GM19239 (cell line): ENCODE measurements at places on chromosomes 7 and 10.

DNA sequence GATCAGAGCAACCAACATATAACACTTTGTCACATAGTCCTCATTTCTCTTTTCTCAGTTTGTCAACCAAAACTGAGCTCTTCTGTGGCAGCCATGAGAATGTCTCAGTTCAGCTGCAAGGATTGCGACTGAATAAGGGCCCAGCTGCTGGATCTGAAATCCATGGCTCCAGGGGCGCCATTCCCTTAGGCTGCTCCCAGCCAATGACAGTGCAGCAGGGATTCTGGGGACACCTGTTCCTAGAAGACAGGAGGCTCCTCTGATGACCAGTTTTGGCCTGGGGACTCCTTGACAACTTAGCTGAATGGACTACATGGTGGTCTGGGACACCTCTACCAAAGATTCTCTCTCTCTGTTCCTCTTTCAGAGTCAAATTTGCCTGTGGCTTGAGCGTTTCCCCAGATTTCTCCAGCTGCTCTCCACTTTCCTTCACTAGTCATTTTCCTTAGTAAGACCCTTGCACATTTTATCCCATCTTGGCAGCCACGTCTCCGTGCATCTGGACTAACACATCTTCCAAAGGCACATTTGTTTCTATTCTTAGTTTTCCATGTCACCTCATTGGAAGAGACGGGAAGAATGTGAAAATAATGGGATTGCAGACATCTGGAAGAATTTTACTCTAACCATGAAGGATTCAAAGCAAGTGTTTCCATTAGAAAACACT is 28.1 kb upstream of the KIF5B start:
- DNase-seq, result no peak

GRCh38 chr7:157713591-157713990 is 376.8 kb downstream of the DNAJB6 start:
- no peak for DNase-seq

DNA sequence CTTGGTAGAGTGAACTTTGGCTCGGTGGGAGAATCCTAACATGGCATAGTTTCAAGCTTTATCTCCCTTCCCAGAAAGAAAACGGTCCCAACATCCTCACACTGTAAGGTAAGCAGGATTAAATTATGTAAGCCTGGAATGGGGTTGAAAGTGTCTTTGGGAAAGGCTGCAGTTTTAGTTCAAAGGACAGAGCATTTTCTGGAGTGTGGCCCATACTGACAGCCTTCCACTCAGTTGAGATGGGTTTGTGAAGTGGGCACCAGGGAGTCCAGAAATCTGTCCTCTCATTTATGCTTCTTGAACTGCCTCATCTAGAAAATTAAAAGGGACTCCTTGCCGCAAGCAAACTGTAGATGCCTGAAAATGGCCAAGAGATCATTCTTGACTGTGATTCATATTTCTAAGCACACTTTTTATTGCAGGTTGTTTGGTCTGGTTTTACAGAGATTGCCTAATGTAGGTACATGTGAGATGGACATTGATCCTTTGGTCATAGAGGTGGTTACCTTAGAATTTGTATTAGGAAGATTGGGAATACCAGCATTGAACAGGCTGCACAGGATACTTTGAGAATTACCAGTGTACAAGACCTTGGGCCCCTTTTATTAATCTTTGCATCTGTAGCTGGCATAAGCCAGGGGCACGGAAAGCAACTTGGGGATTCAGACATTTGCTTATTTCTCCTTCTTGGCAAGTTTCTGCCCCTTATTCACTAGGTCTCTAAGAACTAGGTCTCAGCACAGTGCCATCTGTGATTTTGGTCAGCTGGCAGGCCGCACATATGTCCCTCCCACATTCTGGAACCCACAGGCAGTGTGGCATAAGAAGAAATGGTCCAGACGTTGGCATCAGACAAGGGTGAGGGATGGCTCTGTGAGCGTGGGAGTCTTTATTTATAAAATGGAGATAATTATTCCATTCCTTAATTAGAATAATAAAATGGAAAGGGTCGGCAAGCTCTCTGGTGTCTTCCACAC is 125.9 kb downstream of the GLCCI1 start:
- no peak for DNase-seq

- no peak for DNase-seq
These were observed 37.0 kb downstream of the CNPY1 start for GRCh38 chr7:155509359-155509724.

DNA sequence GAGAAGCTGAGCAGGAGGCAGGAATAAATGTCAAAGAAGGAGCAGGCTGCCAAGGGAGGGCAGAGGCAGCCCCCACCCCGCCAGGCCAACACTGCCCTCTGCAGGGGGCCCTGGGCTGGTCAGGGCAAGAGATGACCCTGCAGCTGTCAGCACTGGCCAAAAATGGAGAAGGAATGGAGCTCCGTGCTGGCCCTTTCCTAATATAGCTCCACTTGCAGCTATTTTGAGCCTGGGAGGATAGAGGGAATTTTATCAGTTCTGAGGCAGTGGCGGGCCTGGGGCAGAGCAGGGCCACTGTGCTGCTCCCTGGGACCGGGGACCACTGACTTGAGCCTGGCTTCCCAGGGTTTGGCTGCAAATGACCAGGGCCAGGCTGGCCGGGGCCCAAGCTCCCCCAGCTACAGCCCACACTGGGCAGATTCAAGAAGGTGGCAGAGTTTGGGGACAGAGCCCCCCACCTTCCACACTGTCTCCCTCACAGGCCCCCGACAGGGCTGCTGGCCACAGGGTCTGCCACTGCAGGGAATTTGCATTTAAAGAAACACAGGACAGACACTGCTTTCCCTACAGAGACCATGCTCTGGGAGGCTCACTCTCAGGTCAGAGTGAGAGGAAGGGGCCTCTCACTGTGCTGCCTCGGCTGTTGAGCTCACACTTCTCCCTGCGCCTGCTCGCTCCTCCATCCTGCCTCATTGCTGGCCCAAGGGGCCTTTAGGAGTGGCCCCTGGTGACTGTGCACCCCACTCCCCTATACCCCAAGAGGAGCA is 16.2 kb downstream of the LDB3 start:
- no peak for DNase-seq

GRCh38 chr10:2145491-2145890 is 408.2 kb upstream of the ADARB2 start:
- no peak for DNase-seq

DNA sequence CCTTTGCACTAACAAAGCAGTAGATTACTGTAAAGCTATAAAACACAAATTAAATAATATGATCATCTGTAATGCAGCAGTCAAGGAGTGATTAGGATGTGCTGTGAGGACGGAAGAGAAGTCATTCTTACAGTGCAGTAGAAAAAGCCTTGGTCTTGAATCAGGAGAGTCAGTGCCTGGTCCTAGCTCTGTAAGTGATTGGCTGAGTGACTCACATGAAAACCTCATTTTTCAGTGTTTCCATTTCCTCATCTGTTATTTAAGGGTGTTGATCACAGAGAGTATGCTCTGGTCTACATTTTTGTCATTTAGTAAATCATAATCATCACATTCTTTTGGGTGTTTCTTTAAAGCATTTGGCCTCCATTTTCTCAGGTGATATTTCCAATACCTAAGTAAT is 717.8 kb downstream of the LRMDA start:
- no peak for DNase-seq

DNA sequence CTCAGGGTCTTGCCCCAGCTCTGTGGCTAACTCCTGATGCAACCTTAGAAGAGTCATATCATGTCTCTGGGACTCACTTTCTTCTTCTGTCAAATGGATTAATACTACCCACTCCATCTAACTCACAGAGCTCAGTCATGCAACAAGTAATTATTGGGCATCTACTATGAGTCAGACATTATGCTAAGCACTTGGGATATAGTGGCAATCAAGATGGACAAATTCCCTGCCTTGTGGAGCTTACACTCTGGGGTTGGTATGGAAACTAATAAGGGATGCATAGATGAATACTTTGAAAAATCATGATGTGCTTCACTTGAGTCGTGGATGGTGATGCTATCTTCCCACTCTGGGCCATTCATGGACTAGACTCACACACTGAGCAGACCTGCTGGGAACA is 88.9 kb downstream of the KCNMA1 start:
- DNase-seq, result no peak

DNA sequence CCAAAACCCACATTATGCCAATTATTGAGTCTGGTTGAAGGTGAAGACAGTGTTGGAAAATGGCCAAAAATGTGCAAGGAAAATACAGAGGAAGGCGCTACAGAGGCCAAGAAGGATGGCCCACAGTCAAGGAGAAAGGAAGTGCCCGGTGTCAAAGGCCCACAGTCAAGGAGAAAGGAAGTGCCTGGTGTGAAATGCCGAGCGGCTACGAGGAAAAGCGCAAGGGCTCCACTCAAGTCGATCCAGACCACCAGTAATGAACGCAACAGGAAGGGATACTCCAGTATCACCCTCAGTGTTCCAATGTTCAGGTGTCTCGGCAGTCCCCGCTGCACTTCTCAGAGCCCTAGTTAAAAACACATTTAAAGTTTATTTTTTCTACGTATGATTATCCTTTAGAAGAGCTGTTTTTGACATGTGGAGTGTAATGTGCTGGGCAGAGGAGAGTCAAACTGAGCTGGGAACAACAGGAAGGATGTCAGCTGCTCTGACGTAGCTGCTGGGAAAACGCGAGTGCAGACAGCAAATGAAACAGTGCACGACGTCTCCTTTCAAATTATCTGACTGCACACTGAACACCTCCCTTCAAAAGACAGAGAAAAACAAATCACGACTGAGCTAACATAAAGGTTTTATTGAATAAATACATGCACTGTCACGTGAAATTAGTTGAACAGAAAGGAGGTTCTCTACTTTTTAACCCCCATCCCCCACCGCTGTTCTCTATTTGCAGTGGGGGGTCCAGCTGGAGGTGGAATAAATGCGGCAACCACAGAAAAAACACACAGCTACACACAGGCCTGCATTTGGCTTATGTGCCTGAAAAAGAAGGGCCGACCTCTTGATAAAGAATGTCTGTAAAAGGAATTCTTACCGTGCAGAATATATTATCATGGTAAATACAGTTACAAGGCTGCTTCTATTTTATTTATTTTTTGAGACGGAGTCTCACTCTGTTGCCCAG is 26.1 kb upstream of the NCAPG2 start:
- no peak for DNase-seq

- no peak for DNase-seq
These were observed 595.0 kb downstream of the ARL4A start for GRCh38 chr7:13282377-13282980.

- DNase-seq, result no peak
These were observed 68.0 kb downstream of the PIP4K2A start for GRCh38 chr10:22646388-22646853.

DNA sequence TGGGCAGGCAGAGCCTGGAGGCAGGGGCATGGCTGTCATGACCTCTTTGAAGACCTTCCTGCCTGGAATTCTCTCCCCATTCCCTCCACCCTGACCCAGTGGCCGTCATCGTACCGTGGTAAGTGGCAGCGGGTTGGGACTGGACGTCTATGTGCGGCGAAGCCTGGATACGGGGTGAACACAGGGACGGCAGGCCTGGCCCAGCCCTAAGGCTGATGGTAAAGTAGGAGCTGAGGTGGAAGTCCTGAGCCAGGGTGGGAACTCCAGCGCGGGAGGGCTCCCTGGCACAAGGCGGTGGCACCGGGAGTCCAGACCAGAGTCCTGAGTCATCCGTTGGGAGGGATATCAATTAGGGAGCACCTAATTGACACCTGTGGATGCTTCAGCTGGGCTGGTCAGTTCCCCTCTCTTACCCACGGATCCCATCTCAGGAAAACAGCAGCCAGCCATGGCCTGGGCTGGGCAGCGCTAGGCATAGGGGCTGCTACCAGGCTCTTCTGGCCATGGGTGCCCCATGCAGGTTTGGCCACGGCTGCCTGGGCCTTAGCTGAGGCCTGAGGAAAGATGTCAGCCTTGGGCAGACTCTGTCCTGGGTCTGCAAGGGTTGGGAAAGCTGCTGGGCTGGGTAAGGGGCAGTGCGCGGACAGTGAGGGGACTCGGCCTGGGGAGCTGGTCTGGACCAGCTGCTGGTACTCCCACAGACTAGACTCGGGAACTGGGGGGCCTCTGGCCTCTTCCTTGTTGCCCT is 3.3 kb downstream of the PPIF start:
- DNase-seq, result no peak

DNA sequence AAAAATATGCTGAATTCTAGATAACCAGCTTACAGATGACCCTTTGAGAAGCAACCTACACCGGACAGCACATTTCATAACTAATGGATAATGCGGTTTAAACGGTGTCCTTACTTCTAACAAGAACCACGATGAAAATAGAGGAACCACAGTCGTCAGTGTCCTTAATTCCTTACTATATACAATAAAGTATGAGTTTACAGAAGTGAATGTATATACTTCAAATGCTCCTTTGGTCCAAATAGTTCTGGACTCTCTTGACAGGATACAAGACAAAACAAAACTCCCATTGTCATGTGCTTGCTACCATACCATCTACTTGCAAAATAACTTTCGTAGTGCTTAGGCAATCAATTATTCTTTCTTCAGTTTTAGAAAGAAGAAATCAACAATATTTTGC is 2.4 kb downstream of the NAMPT start:
- DNase-seq, result no peak

- no peak for DNase-seq
These were observed 11.6 kb upstream of the BAZ1B start for GRCh38 chr7:73533742-73534141.

DNA sequence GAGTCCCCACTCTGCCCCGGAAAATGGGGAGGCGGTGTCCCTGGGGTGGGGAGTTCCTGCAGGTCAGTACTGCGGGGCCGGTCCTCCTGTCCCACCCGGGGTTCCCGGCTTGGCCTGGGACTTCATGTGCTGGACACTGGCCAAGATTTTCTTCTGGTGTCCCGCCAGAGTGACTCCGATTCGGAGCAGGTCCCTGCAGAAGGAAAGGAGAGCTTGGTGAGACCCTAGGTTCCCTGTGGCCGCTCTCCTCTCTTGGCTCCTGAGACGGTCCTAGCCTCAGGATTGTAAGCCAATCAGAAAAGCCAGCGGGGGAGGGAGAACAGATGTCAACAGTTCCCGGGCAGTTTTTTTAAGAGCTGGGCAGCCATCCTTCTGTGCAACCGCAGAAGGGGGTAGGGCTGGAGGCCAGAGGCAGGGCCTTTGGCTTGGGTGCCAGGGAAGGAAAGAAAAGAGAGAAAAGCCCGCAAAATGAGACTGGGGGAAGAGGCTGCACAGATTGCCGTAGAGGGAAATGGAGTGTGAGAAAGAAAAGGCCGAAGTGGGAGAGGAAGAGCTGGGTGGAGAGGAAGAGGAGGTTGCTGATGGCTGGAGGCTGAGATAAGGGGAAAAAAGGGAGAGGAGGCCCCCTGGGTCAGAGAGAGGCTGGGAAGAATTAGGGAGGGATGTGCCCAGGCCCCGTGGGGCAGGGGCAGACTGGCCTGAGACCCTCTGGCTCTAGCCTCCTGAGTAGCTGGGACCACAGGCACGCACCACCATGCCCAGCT is 23.7 kb downstream of the EPHB4 start:
- DNase-seq, result peak; percentile 93

DNA sequence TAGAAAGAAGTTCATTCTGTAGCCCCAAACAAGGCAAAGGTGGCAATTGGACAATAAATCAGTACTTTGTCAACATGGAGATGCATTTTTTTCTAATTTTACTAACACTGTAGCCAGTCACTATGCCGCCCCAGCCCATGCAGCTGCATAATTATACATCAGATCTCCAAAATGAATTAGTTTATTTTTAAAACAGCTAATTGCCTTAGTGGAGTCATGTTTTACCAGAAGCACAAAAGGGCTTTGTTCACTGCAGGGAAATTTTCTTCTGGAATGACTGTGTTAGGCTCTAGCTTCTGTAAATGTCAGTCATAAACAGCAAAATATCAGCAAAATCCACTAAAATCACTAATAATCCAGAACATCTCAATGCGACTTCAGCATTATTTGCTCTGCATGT is 20.1 kb upstream of the HDAC9 start:
- no peak for DNase-seq

- no peak for DNase-seq
These were observed 108.8 kb upstream of the IFRD1 start for GRCh38 chr7:112341464-112341863.
